ENCODE measurements at places on chromosomes 2 and 18.

DNA sequence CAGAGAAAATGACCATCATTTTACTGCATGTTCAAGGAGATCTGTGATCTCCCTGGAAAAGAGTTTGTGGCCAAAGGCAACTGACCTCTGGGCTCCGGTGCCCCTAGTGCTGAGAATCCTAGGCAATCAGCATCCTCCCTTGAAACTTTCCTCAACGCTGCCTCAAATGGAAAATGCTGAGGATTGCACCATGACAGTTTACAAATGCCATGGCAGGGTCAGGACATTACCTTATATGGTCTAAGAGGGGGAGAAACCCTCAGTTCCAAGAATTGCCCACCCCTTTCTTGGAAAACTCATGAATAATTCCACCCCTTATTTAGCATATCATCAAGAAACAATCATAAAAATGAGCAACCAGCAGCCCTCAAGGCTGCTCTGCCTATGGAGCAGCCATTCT, 48.3 kb downstream of the ALPK2 start:
- no peak for DNase-seq

DNA sequence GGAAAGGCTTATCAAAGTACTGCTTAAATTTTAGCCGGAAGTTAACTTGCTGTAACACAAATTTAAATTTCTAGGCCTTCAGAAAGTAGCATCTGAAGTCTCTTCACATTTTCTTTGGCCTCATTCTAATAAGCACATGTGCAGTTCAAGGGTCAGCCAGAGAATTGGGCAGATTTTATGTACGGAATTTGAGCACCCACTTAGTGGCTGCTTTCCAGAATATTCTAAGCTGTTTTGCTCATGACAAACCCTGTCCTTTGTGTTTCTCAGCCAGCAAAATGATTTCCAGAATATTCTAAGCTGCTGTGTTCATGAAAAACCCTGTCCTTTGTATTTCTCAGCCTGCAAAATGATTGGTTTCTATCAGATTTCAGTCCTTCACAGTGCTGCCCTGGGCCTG, 225.0 kb upstream of the DOK6 start:
- no peak for DNase-seq

DNA sequence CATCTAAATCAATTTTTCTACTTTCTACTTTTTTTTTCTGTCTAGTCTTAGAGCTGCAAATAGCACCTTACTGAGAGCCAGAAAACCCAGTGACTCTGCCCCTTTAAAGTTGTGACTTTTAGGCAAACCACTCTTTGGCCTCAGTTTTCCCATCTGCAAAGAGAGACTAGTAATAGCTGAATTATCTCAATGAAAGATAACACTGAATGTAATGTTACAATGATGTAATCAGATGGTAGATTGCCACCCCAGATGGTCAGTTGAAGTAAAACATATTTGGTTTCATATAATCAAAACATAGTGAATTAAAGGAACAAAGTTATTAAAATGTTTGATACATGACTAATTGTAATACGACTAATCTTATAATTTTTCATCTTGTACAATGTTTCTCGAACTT, 5.0 kb upstream of the APCDD1 start:
- no peak for DNase-seq

GRCh38 chr18:53997064-53997463, 227.4 kb downstream of the MBD2 start:
- DNase-seq: no peak

GRCh38 chr2:67453310-67453709, 56.2 kb downstream of the ETAA1 start:
- DNase-seq: no peak

DNA sequence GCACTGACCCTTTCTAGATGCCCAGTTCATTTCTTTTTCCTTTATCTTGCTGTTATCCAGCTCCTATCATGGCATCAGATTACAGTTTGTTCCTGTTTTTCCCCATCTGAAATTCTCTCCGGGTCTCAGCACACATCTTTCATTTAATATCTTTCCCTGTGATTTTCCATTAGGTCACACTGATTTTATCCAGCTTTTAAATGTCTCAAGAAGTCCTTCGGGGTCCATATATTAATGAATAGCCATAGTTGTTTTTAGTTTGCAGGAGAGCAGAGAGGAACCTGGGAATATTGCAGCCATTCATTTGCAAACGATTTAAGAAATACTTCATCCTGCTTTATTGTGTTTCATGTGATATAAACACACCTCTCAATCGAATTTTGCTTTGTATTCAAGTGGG, 374.2 kb downstream of the TDRD15 start:
- DNase-seq: no peak

DNA sequence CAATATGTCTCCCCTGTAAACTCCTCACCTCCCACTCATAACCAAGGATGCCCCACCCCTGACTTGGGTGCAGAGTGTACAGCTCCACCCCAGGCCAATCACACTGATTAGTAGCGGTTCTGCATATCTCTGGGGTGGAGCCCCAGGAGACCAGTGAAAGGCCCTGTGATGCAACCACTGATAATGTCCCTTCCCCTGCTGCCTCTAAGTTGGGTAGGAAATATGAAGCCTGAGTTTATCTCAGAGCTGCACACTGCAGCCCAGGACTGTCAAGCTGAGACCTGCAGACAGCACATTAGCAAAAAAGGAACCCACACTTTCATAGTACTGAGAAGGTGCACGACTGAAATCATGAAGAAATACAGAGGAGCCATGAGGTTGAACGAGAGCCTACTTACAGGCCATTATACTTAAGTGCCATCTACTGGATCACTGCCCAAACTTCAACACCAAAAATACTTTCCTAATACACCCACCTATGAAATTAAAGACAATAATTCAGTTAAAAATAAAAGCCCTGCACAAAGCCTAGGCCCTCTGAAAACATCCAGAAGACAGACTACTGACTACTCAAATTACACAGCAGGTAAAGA, 455.4 kb upstream of the LRRTM4 start:
- DNase-seq: no peak

DNA sequence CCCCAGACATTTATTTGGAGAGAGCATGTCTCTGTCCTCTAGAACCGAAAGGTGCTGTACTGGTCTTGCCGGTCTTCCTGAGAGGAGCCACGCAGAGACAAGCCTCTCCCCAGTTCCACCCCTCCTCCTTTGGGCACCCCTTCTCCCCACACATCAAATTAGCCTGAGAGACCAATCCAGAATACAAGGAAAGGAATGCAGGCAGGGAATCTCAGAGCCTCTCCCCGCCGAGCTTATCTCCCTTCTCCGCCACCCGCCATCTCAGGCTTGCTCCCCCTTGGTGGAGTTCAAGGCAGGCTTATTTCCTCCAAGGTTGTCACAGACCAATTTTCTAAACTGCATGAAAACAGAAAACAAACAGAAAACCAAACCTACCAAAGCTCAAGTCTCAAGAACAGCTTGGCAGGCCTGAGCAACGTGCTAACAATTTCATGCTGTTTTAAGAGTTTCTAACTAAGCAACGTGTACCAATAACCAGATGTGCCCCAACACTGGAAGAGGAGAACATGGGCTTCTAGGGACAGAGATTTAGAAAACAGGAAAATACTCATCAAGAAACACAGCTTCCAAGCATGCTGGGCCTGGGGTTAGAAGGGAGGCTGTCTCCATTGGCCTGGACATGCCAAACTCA, 124.5 kb upstream of the PKDCC start:
- no peak for DNase-seq

- DNase-seq: no peak
These were observed 237.8 kb downstream of the PLCL1 start for GRCh38 chr2:198042189-198042588.

All from activated T-helper 9 cell treated with anti-CD3 and anti-CD28 coated beads, Interleukin-2, amount 50 U/mL, for 16 hours (primary cell).